ENCODE measurements at places on chromosomes 7 and 10. TPM values are rescaled to one million over a fixed set of nuclear protein-coding genes. Genes with fewer than 3 reads are reported as not detected.

AGMO gene
- 2.9 TPM for total RNA-seq

ABCB1 gene
- total RNA-seq: 39.2 TPM

- DNase-seq: peak; percentile 70
These were observed 1.8 kb upstream of the IFIT1 start for GRCh38 chr10:89390476-89391225.

GRCh38 chr7:50774319-50774718 lies 8.4 kb downstream of the GRB10 start:
- DNase-seq: no peak

- DNase-seq: no peak
These were observed 243.0 kb upstream of the GLI3 start for GRCh38 chr7:42479816-42480633.

TECPR1 gene
- total RNA-seq: 26.1 TPM

PRLHR gene
- total RNA-seq: 0.69 TPM

- DNase-seq: no peak
These were observed 176.5 kb upstream of the KCTD7 start for GRCh38 chr7:66452165-66452564.

DNA sequence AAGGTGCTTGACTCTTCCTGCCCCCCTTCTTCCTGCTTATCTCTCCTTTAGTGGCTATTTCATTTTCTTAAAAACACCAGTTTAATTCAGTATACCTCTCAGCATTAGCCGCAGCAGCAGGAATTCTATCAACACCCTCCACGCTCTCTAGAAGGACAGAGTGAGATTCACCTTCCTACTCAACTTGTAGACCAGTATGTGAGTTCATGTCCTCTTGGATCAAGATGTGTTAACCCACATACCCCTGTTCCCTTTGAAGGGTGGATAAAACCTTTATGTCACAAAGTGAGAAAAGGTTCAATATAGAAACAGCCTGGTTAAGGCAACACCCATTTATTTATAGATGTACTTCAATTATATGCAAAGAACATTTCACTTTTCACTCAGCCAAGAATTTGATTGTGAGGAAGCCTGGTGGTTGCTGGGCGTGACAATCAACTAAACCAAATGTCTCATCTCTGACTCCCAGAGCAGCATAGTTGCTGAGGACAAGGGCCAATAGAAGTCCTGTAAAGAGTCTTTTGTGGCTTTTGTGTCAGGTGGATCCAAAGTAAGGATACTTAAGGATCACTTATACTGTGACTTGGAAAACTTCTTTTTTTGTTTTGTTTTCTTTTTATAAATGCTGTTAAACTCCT lies 617.1 kb downstream of the SORCS3 start:
- no peak for DNase-seq

C10orf71 gene
- total RNA-seq: 0.06 TPM

GJD4 gene
- 0.20 TPM for total RNA-seq

PSMC2 gene
- total RNA-seq: 118 TPM

DNA sequence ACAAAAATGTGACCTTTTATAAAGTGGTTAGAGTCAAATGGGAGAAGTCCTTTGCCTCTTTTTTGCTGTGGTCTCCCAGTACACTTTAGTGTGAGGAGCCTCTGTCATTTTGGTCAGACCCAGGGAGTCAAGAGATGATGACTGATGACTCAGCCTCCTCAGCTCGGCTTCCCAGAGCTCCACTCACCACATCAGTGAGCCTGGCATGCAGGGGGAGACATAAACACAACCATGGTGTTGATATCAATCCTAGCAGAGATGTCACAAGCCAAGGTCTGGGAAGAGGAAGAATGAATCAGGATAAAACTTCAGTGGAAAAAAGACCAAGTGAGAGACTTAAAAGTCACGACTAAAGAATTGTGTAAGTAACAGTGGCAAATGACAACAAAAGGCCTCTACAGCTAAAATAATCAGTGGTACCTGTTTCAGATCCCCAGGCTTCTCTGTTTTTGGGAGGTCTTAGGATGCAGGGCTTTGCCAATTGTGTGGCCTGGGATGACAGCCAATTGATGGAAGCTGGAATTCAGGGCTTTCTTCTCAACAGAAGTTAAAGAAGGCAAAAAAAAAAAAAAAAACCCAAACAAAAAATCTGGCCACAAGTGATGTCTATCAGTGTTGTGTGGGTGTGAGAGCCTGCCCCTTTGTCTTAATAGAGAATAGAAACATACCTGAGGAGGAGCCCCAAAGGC lies 50.2 kb downstream of the TFAM start:
- no peak for DNase-seq

PTPRN2 gene
- total RNA-seq: 18.1 TPM

DNA sequence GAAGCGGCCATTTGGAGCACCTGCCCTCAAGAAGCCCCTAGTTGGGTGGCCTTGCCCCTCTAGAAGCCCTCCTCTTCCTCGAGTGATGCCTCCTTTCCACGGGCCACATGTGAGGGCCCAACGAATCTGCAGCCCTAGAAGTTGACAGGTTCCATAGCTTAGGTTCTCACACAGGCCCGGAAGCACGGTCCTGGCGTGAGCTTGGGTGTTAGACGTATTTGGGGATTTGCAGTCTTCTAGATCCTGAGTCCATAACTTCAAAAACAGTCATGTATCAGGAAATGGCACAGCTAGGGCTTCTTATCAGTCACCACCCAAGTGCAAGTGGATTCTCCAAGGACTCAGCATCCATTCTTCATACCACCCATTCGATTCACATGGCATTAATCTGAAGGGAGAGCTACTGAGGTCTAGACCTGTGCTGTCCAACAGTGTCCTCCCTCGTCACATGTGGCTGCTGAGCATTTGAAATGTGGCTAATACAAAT lies 477 bp upstream of the FBXW4 start:
- DNase-seq: no peak

CCL26 gene
- total RNA-seq: 1.4 TPM

HABP2 gene
- 0.11 TPM for total RNA-seq

DNA sequence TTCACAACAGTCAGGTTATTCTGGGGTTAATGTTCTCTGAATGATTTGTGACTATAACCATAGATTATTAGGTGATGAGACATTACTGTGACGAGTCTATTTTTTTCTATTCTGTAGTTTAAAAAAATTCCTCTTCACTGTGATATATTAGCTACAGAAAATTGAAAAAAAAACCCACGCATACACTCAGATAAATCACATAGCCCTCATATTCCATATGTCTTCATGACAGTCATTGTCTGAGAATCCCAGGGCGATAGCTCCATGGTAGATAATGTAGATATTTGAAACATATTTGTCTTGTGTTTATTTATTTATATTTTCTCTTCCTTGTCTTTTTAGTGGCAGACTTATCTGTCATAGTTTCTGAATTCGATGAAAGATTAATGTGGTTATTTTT lies 110.0 kb downstream of the CAMK1D start:
- DNase-seq: no peak

DNA sequence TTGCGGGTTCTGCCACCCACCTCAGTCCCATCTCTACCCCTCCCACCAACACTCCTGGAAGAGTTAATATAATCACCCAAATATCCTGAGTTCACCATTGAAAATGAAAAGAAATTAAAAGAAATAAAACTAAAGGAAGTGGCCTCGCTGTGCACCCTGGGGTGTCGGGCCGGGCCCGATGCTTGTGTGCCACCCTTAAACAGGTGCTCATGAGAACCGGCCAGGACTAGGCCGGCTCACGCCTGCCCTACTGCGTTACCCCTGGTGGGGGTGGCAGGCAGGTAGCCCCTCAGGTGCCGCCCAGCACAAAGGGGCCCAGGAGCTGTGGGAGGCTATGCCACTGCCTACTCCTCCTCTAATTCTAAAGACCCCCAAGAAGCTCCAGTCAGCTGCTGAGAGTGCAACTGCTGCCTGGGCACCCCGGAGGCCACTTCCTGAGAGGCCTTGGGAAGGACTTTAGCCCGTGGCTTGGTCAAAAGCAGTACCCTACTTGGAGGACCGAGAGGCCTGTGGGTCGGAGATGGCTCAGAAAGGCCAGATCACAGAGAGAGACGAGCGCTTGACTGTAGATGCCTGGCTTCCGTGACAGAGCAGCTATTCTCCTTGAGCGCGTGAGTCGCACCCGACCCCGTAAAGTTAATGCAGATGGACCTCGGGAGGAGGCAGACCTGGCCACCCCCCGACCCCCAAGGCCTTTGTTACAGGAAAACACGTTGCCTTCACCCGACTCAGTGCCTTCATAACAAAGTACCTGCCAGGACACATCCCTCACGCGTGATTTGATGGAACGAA lies 51.0 kb upstream of the PPP2R2D start:
- no peak for DNase-seq

DNA sequence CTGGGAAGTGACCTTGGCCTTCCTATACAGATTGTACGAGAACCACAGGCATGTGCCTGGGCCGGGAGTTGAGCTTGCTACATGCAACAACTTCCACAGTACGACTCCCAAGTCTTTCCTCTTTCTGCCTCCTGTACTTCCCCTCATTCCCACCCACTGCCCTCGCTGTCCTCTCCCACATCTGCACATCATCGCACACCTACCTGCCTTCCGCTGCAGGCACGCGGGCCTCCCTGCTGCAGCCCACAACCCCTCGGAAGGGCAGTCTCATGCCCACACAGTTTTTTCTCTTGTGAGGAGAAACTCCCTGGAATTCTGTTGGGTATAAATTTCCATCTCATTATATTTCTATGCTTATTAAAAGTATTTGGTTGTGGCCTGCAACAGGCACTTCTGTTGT lies 117.2 kb downstream of the ACTR3B start:
- no peak for DNase-seq

SPDYE9 gene
- 0.10 TPM for total RNA-seq

GRCh38 chr10:75229971-75230370 lies 5.8 kb downstream of the COMTD1 start:
- no peak for DNase-seq

Data from spinal cord (tissue), 10 donors.